Activated CD8-positive, alpha-beta T cell treated with anti-CD3 and anti-CD28 coated beads for 36 hours (primary cell): ENCODE measurements at places on chromosomes 6 and 20. TPM values are rescaled to one million over a fixed set of nuclear protein-coding genes. Genes with fewer than 3 reads are reported as not detected.

- no peak for DNase-seq
These were observed 4.9 kb downstream of the NKAIN2 start for GRCh38 chr6:123808556-123808955.

DNA sequence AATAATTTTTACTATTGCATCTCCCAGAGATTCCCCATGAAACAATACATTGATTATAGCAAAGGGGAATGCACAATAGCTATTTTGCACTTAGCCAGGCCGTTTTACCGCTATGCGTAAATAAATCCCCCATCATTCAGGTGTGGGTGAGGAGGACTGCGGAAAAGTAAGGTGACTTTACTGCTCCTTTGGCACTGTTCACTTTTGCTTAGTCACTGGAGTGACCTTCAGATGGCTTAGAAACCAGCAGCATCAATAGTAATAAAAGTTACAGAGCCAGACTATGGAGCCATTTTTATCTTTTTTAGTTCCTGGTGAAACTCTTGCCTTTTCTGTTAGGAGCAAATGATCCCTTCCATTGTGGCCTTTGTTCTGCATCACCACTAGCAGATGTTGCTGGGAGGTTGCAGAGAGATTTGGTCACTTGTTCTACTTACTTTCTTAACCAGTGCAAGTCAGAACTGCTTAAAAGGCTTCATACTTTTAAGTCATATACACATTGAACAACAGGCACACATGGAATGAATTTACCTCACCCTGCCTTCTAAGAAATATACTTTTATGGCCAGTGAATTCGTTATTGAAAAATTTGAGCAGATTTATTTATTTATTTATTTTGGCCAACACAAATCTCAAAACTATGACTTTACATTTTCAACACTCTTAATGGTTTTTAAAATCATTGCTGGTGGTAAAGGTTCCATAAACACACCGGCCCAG is 12.1 kb upstream of the BTBD3 start:
- DNase-seq, result no peak

- no peak for DNase-seq
These were observed 20.1 kb upstream of the BCAS1 start for GRCh38 chr20:54090230-54091119.

Gene TRAPPC3L
- not detected for total RNA-seq
